ENCODE measurements at places on chromosomes 13 and 19. TPM values are rescaled to one million over a fixed set of nuclear protein-coding genes. Genes with fewer than 3 reads are reported as not detected.

ZNF486 gene
- 3.0 TPM for total RNA-seq

LSR gene
- total RNA-seq, result 3.6 TPM

OR7A17 gene
- total RNA-seq, result not detected

CPAMD8 gene
- 15.4 TPM for total RNA-seq

CBLC gene
- total RNA-seq, result not detected

ZNF560 gene
- 0.57 TPM for total RNA-seq

PGLYRP2 gene
- not detected for total RNA-seq

CAPS gene
- total RNA-seq, result 21.4 TPM

PSMC4 gene
- 108 TPM for total RNA-seq

RFPL4A gene
- not detected for total RNA-seq

EDNRB gene
- total RNA-seq, result 43.1 TPM

CYP2A7 gene
- not detected for total RNA-seq

KASH5 gene
- total RNA-seq, result not detected

ZNF99 gene
- total RNA-seq, result 0.61 TPM

GRCh38 chr13:97342936-97343335, 91.0 kb upstream of the RAP2A start:
- DNase-seq, result no peak

DNA sequence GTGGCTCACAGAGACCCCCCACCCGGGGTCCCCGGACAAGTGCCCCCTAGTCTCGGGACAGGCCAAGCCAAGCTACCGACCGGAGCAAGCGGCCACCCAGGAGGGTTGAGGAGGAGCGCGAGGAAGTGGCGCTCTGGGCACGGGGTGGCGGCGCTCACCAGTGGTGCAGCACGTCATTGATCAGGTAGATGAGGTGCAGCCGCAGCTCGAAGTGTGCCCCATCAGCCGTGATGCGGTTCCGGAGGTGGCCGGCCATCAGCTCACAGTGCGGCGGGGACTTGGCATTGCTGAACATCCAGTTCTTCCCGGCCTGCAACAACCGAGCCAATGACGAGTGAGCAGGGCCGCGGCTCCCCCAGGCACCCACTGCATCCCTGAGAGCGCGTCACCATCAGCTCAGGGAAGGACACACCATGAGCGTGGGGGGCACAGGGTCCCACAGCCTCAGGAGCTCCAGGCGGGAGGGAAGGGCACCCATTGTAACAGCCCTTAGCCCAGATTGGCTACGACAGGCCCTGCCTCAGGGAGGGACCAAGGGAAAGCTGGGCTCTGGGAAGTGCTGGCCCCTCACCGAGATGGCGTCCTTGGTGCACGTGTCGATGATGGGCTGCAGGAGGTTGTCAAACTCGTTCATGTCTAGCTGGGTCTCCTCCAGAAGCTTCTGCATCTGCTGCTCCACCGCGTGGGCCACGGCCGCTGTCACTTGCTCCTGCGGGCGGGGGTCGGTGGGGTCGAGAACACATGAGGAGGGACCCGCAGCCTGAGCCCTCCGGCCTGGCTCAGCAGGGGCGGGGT, 9.6 kb downstream of the CHERP start:
- no peak for DNase-seq

GRCh38 chr19:33688171-33688992, 66.6 kb downstream of the CHST8 start:
- no peak for DNase-seq

DNA sequence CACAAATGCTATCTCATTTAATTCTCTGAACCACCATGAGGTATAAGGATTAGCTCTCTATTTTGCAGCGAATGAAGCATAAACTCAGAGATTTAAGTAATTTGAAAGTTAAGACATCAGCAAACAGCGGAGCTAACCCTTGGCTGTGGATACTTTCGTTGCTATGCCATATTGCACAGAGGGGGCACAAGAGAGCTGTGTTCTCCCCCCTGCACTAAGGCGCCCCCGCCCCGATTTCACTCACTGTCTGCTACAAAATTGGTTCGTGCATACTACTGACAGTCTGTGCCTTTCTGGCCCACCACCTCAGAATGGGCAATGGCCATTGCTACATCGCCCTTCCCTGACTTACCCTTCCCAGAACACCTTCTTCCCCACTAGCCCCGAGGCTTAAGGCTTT, 105.7 kb upstream of the OBI1 start:
- no peak for DNase-seq

DNA sequence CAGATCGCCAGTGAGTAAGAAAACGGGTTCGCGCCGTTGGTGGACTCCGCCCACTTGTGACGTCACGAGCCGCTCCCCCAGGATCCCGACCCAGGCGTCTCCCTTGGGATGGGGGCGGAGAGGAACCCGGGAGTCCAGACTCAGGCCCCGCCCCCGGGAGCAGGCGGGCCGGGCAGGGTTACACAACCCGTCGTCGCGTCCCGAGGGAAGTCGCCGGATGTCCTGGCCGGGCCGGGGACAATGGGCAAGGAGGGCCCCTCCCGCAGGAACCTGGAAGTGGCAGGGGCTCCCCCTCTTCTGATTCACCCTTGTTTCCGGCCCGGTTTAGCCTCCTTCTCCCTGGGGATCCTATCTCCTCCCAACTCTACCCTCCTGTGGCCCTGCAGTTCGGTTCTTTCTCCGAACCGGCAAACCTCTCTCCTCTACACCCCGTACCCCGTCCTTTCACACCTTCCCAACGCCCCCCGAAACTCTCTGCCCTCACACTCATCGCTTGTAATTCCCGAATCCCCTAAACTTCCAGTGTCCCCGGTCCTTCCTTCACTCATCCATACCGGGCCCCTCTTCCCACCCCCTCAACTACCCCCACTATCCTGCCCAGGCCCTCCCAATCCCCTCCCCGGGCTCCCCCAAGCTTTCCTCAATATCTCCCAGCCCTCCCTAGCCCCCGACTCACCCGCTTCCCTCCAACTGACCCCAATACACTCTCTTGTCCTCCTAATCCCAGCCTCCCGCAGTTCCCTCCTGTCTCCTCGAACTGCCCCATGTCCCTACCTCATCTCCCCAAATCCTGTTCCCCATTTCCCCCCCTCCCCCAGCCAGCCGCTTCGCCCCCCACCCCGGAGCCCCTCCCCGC, 20.0 kb upstream of the ERCC1 start:
- peak; percentile 92 for DNase-seq

GRCh38 chr13:22017226-22017625, 346.4 kb downstream of the FGF9 start:
- no peak for DNase-seq

DNA sequence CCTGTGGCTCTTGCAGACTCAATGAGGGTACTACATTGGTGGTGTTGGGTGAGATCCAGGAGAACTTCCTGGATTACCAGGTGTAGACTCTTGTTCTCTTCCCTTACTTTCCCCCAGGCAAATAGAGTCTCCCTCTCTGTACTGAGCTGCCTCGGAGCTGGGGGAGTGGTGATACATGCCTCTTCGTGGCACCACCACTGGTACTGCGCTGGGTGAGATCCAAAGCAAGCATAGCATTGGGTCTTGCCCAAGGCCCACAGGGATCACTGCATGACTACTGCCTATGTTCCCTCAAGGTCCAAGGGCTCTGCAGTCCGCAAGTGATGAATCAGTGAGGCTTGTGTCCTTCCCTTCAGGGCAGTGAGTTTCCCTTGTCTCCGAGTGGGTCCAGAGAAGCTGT, 81.6 kb downstream of the COG6 start:
- no peak for DNase-seq

DNA sequence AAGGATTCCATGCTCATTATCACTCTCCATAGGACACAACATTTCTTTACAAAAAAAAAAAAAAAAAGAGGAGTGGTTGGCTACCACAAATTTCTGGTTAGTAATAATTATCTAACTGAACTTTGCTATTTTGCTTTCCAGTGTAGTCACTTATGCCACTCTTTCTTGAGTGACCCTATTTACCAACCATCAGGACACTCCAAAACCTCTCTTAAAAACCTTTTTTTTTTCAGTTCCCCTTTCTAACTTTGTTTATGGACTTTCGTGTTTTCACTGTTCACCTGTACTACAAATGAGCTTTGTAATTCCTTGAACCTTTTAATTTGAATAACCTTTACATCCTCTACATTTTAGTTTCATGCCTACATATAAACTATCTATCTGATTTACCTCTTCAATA, 686.5 kb upstream of the PCDH9 start:
- DNase-seq, result no peak

GRCh38 chr13:60411983-60412382, 15.0 kb downstream of the TDRD3 start:
- DNase-seq, result no peak

DNA sequence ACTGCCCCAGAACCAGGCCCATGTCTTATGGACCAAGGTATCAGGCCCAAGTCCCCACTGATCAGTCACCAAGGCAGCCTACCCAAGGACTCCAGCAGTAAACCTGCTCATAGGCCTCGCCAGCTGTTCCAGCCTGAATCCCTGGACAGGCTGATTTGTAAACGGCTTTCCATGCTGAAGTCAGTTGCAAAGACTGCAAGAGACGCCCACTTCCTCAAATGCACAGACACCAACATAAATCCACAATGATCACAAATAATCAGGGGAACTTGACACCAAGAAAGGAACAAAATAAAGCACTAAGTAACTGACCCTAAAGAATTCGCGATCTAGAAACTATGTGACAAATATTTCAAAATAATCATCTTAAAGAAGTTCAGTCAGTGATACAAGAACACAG, 75.2 kb downstream of the RXFP2 start:
- no peak for DNase-seq

DNA sequence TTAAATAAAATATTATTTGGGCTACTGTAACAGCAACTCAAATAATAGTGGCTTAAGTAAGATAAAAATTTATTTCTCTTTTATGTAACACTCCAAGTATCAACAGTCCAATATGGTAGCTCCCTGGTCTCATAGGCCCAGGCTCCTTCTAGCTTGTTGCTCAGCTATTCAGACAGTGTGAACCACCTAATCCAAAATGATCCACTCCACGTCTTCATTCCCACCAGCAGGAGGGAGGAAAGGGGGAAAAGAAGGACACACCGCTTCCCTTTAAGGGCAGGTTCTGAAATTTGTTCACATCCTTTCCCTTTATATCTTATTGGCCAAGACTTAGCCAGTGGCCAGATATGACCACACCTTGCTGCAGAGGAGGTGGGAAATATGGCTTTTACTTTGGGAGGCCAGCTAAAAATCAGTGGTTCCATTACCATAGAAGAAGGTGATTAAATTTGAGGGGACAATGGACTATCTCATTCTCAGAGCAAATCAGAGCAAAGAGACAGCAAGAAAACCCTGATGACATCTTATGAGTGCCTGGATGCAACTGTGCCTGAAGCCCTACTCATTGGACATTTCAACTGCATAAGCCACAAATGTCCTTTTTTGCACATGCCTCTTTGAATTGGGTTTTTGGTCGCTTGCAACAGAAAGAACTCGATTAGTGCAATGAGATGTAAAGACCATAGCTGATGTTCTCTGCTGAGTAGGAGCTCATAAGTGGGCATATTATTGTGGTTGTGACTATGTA, 7.0 kb upstream of the EPOR start:
- DNase-seq, result no peak

GRCh38 chr19:18644196-18645034, 7.6 kb downstream of the KLHL26 start:
- DNase-seq, result peak; percentile 43

- no peak for DNase-seq
These were observed 8.2 kb downstream of the PROZ start for GRCh38 chr13:113166681-113167080.

- no peak for DNase-seq
These were observed 10.6 kb upstream of the ZNF460 start for GRCh38 chr19:57269515-57270250.

DNA sequence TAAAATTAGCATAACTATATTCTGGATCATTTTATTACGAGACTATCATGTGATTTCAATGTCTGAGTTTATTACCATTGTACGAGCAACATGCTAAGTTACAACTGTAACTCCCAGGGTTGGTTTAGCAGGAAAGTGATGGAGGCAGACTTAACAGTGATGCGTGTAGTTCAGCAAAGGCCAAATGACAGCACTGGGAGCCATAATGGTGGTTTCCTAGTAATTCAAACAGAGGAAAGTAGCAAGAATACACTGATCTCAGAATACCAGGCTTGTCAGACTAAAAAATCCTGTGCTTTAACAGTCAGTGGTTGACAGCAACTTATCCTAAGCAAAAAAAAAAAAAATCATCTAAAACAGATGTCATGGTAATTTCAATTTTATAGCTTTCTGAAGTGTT, 229.6 kb downstream of the KLF12 start:
- no peak for DNase-seq

DNA sequence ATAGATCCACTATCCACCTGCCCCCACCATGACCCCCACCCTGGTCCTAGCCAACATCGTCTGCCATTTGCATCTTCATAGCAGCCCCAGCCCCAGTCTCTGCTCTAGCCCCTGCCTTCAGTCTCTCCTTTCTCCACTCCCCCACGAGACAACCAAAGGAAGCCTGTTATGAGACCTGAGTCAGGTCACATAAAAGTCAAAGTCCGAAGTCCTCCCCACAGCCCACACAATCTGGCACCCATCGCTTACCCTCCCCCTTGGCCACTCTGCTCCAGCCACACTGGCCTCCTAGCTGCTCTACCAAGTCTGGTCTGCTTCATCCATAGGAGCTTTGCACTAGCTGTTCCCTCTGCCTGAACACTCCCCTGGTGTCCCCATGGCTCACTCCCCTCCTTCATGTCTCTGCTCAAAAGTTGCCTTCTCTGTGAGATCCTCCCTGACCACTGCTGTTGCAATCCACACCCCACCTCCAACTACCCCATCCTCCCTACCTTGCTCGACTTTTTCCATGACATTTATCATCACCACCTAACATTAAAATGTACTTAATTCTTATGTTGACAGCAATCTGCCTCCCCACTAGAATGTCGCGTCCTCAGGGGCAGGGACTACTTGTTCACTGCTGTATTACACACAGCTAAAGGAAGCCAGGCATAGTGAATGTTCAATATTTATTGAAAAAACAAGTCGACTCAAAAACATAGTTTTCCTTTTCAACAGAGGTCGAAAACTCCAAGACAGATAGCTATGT, 1.2 kb upstream of the PLEKHG2 start:
- DNase-seq, result no peak

DNA sequence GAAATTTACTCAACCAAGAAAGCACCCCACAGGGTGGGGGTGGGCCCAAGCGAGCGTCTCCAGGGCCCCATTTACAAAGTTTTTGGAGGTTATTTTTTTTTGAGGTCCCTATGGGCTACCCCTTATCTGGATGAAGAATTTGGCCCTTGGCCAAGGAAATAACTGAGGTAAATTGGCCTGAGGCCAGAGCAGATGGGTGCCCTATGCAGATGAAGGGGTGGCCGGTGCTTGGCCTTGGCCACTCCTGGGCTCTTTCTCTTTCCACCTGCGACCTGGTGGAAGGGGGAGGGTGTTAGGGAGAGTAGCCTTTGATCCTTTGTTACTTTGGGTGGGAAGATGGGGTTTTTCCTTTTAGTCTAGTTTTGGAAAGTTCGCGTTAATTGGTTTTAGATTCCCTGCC, 15.5 kb downstream of the ZNF701 start:
- DNase-seq, result no peak

- DNase-seq, result no peak
These were observed 85.2 kb upstream of the PCDH8 start for GRCh38 chr13:52933547-52934210.
